ENCODE measurements at places on chromosomes 2 and 18.

DNA sequence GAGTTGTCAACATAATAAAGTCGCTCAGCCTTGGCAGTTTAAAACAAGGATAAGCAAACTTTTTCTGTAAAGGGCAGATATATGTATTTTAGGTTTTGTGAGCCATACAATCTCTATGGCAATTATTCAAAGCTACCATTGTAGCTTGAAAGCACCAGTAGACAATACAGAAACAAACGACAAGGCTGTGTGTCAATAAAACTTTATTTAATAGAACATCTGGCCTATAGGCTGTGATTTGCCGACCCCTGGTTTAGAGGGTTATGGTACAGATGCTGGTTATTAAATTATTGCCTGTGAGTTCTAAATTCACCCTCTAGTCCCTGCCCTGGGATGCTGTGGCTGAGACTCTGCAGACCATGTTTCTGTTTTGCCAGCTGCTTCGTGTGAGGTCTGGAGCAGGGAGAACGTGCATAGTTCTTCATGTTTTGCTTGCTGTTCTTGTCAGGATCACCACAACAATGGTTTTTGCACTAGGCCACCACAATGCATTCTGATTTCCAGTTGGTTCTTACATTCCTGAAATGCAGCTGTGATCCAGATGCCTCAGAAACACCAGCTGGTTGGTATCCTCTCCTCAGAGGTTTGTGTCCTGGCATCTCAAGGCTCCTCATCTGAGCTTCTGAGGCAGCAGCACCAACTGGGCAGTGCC, 46.6 kb downstream of the ICOS start:
- no peak for DNase-seq

DNA sequence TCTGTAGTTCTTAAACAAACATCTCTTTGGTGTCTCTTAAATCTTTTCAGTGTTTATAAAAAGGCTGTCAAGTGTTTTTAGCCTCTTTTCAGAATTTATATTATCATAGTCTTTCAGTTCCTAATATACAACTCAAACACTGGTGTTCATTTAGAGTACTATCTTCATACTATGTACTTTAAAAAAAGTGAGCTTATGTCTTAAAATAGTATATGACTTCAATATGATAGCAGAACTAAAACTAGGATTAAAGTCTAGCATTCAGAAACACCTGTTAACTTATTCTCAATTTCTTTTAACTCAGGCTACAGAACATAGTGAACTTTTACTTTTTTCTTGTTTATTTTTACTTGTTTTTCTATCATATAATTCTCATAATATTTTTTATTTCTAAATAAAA, 14.7 kb upstream of the IKZF2 start:
- no peak for DNase-seq

GRCh38 chr18:21273568-21273967, 31.5 kb downstream of the GREB1L start:
- no peak for DNase-seq

DNA sequence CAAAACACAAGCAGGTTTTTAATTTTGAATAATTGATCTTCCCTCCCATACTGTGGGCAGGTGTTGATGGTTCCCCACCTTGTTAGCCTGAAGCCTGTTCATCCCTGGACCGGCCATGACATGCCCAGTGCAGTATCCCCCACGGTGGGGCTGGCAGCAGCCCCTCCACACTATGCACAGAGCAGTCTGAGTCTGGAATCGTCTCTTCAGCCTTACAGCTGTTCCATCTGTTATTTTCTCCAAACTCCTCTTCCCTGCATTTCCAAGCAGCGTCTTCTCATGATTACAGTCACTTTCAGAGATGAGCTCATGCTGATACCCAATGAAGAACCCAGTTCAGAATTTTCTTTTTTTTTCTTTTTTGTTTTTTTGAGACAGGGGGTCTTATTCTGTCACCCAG, 68.2 kb downstream of the ADI1 start:
- DNase-seq: no peak

- no peak for DNase-seq
Observed at GRCh38 chr2:86253424-86253823, 54.2 kb downstream of the MRPL35 start.

- DNase-seq: no peak
Observed at GRCh38 chr18:76474824-76475223, 20.2 kb downstream of the ZNF516 start.

Measured in stimulated activated CD4-positive, alpha-beta T cell treated with anti-CD3 and anti-CD28 coated beads, Interleukin-15, amount 100 ng/mL, for 24 hours (primary cell).